Colonic mucosa (tissue), 4 donors: ENCODE measurements at places on chromosomes 1 and 21. TPM values are rescaled to one million over a fixed set of nuclear protein-coding genes. Genes with fewer than 3 reads are reported as not detected.

DNA sequence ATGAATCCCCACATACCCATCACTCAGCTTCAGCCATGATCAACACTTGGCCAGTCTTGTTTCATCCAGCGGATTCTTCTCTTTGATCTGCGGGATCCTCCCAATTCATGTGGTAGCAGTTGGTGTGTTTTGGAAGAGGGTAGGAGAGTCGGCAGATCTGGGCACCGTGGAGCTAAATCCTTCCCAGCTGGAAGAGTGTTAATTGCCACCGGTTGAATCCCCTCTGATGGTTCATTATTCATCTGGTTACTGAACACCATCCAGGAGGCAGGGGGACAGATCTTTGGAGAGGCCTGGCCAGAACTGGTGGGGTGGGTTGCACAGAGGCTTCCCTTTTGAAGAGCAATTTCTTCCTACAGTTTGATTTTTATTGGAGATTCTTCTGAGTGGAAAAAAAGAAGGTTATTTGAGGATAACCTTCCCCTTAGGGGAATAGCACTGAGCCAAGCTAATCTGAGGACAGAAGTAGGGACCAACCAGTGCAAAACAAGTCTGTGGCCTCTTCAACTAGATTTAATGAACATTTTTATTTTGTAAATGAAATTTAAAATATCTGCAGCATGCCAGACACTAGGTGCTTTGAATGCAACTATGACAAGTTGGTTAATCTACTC, 8.1 kb downstream of the NFASC start:
- H3K36me3 ChIP-seq = no peaks in the 10 kb centered on the region
- H3K4me3 ChIP-seq = no peak overlapping the region
- H3K27me3 ChIP-seq = no peaks in the 10 kb centered on the region

GRCh38 chr1:191460234-191460633, 698.0 kb upstream of the RGS18 start:
- H3K27ac ChIP-seq = no peak overlapping the region
- no peak overlapping the region for H3K4me3 ChIP-seq
- no peak for DNase-seq
- H3K27me3 ChIP-seq = no peaks in the 10 kb centered on the region
- no peaks in the 10 kb centered on the region for H3K4me1 ChIP-seq

The OR2L5 gene
- not detected for total RNA-seq

The SYT6 gene
- 0.35 TPM for total RNA-seq

GRCh38 chr1:186476264-186477040, 15.5 kb upstream of the PDC start:
- H3K4me3 ChIP-seq = no peak overlapping the region
- no peak overlapping the region for H3K27ac ChIP-seq
- H3K27me3 ChIP-seq = no peaks in the 10 kb centered on the region
- H3K36me3 ChIP-seq = no peaks in the 10 kb centered on the region
- DNase-seq = no peak
- no peaks in the 10 kb centered on the region for H3K4me1 ChIP-seq

The C1orf185 gene
- total RNA-seq = not detected

- H3K4me3 ChIP-seq = no peak overlapping the region
- H3K36me3 ChIP-seq = no peaks in the 10 kb centered on the region
- DNase-seq = no peak
- no peaks in the 10 kb centered on the region for H3K27me3 ChIP-seq
- no peaks in the 10 kb centered on the region for H3K4me1 ChIP-seq
Observed at GRCh38 chr1:248009681-248010080, 3.8 kb upstream of the OR2L5 start.

- H3K36me3 ChIP-seq = peaks cover 5% of the 10 kb centered on the region
- peak overlapping the region; percentile 92 for H3K27ac ChIP-seq
- peaks cover 5% of the 10 kb centered on the region for H3K4me1 ChIP-seq
- no peaks in the 10 kb centered on the region for H3K27me3 ChIP-seq
- peak overlapping the region; percentile 56 for H3K4me3 ChIP-seq
- DNase-seq = peak; percentile 95
Observed at GRCh38 chr1:200896531-200897196, 2.0 kb downstream of the INAVA start.

GRCh38 chr1:160400646-160401486, 502 bp downstream of the VANGL2 start:
- H3K4me1 ChIP-seq = no peaks in the 10 kb centered on the region
- H3K27me3 ChIP-seq = no peaks in the 10 kb centered on the region
- no peak overlapping the region for H3K27ac ChIP-seq

The DDI2 gene
- 28.6 TPM for total RNA-seq

- peaks cover 9% of the 10 kb centered on the region for H3K36me3 ChIP-seq
- H3K27me3 ChIP-seq = no peaks in the 10 kb centered on the region
- H3K4me3 ChIP-seq = peak overlapping the region; percentile 65
- peak overlapping the region; percentile 91 for H3K27ac ChIP-seq
- peak; percentile 58 for DNase-seq
- peaks cover 6% of the 10 kb centered on the region for H3K4me1 ChIP-seq
Observed at GRCh38 chr21:36059823-36060158, 535 bp downstream of the SETD4 start.

DNA sequence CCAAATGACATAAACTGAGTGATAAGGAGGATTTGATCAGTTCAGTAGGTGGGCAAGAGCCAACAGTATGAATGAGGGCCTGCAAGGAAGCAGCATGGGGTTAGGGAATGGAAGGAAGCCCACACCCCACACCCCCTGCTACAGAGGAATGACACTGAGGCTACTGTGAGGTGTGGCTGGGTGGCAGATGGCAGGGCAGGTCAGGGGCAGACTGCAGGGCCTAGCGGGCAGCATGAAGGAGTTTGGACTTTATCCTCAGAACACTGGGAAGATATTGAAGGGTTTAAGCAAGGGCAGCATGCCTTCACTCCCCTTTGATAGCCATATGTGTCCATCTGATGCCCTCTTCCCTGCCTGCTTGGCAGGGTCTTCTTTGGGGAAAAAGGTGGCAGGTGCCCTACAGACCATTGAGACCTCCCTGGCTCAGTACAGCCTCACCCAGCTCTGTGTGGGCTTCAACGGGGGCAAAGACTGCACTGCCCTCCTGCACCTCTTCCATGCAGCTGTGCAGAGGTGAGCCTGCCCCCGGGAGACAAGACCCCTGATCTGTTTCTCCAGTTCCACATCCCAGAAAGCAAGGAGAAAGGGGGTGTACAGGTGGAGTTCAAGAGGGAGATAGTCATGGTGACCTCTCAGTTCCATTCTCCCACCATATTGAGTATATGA, 4.1 kb upstream of the LENEP start:
- DNase-seq = no peak
- H3K36me3 ChIP-seq = peaks cover 7% of the 10 kb centered on the region
- no peak overlapping the region for H3K4me3 ChIP-seq
- H3K27ac ChIP-seq = no peak overlapping the region
